ENCODE measurements at places on chromosomes 1 and 21. TPM values are rescaled to one million over a fixed set of nuclear protein-coding genes. Genes with fewer than 3 reads are reported as not detected.

Gene EPHB2
- total RNA-seq: 0.22 TPM

- peak; percentile 77 for DNase-seq
These were observed at the start of gene ADAM15 for GRCh38 chr1:155050560-155051341. ADAM15 (plus strand) TSS chr1:155051316; CDS start chr1:155051387, 71 bp downstream.

DNA sequence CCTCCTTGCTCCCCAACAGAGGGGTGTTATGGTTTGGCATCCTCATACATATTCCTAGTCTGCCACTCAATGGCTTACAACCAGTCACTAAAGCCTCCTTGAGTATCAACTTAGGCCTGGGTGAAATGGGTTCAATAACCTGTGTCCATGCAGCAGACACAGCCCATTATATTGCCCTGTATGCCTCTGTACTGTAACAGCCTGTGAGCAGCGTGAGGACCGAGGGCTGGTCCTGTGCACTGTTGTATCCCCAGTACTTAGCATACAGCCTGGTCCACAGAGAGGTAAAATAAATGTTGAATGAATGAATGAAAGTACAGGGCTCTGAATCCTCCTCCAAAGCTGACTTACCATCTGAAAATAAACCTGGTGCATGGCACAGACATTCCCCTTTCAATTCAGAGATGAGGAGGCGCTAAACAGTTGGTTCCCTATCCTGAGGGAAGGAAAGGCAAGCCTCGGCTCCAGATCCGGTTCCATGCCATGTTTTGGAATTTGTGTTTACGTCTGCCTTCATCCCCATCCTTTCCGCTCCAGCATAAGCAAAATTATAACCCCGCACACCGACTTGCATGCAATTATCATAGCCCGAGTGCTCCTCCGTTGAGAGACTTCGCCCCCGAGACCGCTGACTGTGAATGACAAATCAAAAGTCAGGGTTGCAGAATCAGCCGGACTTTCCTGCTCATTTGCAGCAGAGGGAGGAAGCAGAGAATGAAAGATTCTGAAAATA, 45.0 kb upstream of the DNAJC6 start:
- DNase-seq: no peak

- no peak for DNase-seq
These were observed 136.0 kb downstream of the GDAP2 start for GRCh38 chr1:117793413-117793812.

DNA sequence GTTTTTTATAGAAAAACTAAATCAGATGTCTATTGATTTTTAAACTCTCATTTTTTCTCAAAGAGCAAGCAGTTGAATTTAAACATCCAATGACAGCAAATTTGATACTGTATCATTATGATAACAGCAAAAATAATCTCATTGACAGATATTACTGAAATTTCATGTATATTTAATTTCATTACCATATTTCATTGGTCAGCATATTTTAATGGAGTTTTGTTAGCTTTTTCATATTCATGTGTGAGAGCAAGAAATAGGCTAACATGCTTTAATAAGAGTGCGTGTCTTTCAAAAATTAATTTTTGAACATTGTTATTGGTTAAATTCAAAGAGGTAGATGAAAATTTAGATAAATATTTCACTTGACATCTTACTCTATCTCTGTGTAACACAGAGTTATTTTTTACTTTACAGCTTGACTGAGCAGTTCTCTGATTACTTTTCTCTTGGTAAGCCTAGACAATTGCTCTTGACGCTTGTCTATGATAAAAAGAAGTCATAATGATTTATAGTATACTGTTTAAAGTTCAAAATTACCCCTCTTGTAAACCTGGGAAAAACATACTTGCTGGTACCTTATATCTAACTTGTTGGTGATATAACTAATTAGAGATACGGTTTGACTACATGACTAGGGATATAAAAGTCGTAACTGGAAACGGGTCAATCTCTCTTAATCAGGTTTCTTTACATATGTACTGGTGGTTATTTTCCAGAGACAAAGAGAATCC, 732.3 kb upstream of the NCAM2 start:
- no peak for DNase-seq

DNA sequence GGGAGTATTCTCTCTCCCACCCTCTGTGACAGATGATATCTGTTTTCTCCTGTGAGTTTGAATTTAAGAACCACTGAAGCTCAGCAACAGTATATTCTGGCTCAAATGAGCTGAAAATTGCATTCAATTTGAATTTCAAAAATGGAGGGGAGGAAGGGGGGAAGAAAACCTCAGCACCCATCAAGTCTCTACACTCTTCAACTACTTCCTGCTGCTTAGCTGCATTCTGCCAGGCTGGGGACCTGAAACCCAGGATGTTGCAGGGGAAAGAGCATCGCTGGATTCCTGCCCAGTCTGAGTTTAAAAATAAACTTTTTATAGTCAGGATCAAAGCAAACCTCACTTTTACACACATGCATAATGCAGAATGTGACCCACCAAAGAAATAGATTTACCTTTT, 214.3 kb upstream of the ESRRG start:
- no peak for DNase-seq

DNA sequence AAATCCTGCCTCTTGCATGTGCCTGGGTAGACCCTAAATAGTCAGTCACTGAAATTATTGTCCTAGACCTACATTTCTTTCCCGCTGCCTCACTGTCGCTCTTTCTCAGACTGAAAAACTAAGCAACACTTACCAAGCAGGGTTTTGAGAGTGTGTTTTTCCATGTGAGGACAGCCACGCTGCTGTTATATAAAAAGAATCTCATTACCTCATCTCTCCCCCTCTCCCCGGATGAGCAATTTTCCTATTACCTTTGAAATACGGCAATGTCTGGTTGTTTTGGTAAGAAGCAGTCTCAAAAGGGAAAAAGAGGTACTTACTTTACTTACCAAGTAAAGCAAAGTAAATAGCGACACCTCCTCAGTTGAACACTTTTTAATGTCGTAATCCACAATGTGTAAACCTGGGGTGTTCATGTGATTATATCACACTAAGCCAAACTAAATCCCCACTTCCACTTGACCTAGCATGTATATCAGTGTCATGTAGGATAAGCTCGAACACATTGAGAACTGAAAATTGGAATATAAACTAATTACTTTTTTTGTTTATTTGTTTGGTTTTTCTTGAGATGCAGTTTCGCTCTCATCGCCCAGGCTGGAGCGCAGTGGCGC, 12.2 kb upstream of the VN1R5 start:
- DNase-seq: no peak

GRCh38 chr1:81582467-81582986, 218.2 kb upstream of the ADGRL2 start:
- no peak for DNase-seq

Data from CD8-positive, alpha-beta memory T cell (primary cell).